Activated CD4-positive, alpha-beta T cell treated with anti-CD3 and anti-CD28 coated beads for 1 hour (primary cell): ENCODE measurements at places on chromosomes 1 and 21.

GRCh38 chr1:31869449-31869848 lies 53.6 kb upstream of the SPOCD1 start:
- no peak for DNase-seq

DNA sequence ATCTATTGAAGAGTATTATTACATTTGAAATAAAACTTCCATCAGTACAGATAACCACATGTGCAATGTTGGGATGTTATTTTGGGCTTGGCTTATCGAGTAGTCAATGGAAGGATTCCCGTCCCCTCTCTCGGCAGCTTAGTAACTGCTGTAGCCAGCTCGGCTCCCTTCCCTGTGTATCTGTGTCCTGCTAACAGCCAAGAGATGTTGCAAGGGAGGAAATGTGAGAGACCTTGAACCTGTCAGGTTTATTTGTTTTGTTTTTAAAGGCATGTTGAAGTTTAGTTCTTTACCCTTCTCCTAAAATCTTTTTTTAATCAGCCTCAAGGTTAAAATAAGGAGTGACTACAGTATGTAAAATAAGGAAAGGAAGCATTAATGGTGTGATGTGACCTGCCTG lies 13.6 kb upstream of the TARS2 start:
- DNase-seq, result no peak

- DNase-seq, result no peak
Measured at GRCh38 chr1:226002667-226003501, 3.7 kb upstream of the SDE2 start.

- DNase-seq, result no peak
Measured at GRCh38 chr1:15214527-15214926, 32.5 kb upstream of the FHAD1 start.

DNA sequence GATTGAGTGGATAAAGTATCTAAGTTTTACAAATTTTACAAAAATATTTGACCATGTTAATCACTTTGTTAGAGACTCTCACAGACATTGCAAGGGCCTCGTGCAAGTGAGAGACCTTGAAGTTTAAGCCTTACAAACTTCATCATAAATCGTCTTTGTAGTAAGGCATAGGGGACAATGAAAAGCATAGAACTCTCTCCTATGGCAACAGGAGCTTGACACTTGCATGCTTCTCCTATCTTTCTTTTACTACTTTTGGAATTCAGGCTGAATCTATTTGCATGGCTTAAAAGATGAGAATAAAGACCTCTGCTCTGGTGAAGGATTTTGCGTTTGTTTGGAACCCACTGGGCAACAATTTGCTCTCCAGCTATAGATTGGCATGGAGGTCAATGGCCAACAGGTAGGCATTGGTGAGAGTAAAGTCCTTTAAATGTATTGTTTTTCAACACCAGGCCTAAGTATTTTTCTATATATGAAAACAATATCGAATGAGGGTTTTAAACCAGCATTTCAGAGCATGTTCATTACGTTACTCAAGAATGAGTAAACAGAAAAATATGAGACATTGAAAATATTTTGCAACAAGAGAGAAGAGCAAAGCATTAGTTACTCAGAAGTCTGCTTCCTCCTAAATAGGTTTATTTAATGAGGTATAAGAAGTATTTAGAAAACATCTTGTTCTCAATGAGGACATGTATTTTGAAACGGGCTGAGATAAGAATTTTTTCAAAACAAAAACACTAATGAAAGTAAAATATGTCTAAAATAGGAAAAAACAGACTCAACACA lies 192.2 kb downstream of the TGFB2 start:
- DNase-seq, result no peak

GRCh38 chr1:42311138-42311537 lies 23.9 kb downstream of the FOXJ3 start:
- DNase-seq, result no peak

DNA sequence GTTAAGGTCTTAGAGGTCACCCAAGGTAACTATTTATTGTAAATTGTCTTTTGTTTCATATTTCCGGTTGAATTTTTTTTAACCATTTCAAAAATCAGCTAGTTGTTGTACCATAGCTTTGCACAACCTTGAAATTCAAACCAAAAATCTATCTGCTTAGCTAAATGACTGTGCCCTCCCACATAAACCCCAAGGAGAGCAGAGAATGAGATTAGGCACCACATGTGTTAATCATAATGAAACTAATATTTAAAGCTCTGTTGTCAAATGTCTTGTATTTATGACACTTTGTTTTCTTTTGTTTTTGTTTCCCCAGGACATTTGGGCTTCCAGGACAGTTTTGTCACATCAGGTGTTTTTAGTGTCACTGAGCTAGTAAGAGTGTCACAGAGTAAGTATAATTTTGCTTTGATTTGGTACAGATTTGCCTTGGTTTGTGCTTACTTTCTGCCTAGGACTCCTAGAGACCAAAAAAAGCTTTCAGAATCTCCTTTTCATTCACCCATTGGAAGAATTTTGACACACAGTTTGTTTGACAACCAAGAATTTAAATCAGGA lies 249.9 kb downstream of the NFIA start:
- DNase-seq, result no peak

- no peak for DNase-seq
Measured at GRCh38 chr1:210311726-210312493, 16.8 kb upstream of the HHAT start.

DNA sequence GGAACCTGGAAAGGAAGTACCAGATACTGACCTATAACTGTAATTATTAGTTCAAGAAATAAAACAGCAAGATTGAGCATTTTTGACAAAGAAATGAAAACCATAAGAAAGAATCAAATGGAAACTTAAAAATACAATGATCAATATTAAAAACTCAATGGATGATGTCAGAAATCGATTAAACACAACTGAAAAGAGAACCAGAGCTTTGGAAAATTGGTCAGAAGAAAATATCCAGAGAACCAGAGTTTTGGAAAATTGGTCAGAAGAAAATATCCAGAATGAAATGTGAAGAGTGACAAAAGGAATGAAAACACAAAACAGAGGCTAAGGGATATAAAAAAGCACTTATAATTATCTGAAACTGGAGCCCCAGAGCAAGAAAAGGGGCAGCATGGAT lies 438.6 kb downstream of the AJAP1 start:
- DNase-seq, result no peak

DNA sequence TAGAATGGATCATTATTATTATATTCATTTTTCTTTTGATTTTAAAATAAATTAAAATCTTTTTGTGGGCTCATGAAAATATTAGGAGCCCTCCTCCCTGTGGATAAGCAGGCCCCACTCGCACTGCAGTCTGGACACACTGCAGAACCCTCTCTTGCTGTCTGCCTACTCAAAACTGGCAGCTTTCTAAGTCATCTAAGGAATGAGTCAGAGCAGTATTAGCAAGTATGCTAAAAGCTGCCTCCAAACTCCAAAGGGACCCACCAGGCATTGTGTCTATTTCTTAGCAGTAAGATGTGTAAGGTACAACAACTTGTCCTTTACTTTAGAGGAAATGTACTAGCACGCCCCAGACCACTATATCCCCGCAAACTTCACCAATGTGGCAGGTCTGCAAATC lies 108.8 kb downstream of the SYF2 start:
- no peak for DNase-seq

DNA sequence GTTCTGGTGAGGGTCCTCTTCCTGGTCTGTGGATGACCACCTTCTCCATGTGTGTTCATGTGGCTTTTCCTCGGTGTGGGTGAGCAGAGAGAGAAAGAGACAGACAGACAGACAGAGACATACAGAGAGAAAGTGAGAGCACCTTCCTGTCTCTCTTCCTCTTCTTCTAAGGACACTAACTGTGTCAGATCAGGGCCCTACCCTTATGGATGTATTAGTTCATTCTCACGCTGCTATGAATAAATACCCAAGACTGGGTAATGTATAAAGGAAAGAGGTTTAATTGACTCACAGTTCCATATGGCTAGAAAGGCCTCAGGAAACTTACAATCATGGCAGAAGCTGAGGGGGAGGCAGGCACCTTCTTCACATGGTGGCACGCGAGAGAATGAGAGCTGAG lies 131.5 kb upstream of the ZNF648 start:
- no peak for DNase-seq
